ENCODE measurements at places on chromosomes 4 and X.

- DNase-seq: no peak
Observed at GRCh38 chrX:150262456-150262855, 100.7 kb upstream of the MAMLD1 start.

- DNase-seq: no peak
Observed at GRCh38 chr4:15543537-15544247, 74.0 kb downstream of the CC2D2A start.

GRCh38 chr4:41878991-41879491 lies 56.2 kb upstream of the TMEM33 start:
- no peak for DNase-seq

GRCh38 chr4:147782087-147782781 lies 50.3 kb downstream of the ARHGAP10 start:
- no peak for DNase-seq

GRCh38 chrX:124257924-124258702 lies 74.3 kb upstream of the TEX13D start:
- DNase-seq: no peak

GRCh38 chr4:95979961-95980876 lies 140.3 kb downstream of the PDHA2 start:
- no peak for DNase-seq

DNA sequence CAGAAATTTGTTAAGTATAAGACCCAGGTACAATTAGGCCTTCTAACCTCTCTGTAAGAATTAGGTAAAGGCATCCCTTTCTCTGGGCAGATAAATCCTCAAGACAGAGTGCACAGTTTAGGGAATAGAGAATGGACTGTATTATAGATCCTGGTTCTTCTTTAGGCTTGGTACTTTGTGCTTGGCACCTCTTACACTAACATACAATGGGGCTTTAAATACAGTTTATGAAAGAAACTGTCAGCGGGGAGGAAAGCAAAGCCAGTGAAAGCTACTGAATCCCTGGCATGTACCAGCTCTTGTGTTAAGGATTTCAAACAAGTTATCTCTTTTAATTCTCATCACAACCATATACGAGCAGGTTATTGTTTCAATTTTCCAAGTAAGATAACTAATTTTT lies 1350.0 kb downstream of the ADGRL3 start:
- DNase-seq: no peak

GRCh38 chr4:153116801-153117200 lies 87.4 kb upstream of the TRIM2 start:
- no peak for DNase-seq

DNA sequence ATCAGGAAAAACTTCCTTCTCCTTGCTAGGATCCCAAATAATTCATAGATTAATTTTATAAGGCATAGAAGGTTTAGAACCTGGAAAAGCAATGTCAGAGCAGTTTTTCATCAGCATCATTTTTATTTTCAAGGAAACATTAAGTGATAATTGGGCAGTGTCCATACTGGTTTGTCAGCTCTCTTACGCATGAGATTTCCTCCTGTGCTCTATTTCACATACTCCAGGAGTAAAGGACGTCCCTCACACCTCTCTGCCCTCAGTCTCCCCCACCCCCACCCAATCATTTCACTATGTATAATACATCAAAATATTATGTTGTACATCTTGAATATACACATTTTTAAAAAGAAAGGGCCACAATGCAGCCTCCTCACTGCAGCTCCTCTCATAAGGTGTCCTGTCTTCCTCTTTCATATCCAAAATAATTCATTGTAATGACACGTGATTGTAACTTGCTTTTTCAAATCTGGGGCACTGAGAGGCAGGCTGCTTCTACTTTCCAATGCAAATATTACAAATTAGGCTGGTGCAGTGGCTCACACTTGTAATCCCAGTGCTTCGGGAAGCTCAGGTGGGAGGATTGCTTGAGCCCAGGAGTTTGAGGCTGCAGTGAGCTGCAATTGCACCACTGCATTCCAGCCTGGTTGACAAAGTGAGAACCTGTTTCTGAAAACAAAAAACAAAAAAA lies 34.4 kb downstream of the ARHGEF38 start:
- no peak for DNase-seq

GRCh38 chrX:106954041-106954440 lies 33.8 kb downstream of the CLDN2 start:
- no peak for DNase-seq

GRCh38 chrX:39019056-39019455 lies 217.8 kb downstream of the MID1IP1 start:
- DNase-seq: no peak

- no peak for DNase-seq
Observed at GRCh38 chr4:112168719-112169500, 23.7 kb downstream of the FAM241A start.

DNA sequence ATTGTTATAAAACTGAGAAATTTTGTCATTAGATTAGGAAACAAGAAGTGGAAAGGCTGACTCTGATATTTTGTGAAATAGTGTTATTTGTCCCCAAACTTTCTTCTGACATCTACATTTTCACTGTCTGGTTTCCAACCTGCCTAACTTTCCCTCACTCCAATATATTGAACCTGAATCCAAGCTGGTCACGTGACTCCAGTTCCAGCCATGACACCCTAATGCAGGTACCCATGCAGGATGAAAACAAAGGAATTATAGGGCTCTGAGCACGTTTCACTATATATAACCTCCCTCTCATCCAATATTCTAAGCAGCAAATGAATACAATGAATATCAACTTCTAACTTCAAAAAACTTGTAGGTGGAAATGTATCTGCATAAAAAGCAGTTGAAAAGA lies 231.6 kb downstream of the TLL1 start:
- DNase-seq: no peak

DNA sequence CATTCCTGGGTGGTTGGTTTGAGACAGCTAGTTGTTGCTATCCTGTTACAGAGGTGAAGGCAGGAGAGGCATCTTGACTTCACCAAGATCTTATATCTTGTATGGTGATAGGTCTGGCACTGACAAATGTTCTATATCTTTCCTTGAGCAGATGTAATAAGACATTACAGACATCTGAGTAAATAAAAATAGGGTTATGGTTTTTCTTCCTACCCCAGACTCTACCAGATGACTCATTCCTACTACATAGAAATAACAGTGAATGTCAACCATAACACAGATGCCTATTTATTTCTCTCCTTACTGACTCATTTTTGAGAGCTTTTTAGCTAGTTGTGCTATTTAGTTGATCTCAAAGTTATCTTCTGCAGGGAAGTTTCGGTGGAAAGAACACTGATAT lies 21.9 kb downstream of the HNRNPH2 start:
- no peak for DNase-seq

GRCh38 chr4:73244945-73245601 lies 13.5 kb downstream of the ANKRD17 start:
- DNase-seq: no peak

- DNase-seq: no peak
Observed at GRCh38 chr4:129176864-129177263, 80.9 kb downstream of the C4orf33 start.

DNA sequence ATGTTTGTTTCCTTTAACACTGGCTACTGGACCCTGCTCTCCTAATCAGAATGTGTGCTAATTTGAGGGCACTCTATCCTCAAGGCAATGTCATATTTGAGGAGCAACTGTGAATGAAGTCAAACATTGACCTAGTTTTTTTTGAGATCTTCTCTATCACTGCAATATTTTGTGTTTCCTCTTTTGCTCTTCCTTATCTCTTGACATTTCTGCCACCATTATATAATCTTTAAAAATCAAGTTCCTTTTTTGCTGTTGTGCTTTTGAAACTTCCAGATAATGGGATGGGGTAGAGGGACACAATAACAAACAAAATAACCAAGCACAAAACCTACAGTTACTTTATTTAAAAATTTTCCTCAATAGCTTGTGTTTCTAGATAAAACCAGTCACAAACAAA lies 7.4 kb upstream of the WDFY3 start:
- no peak for DNase-seq

GRCh38 chr4:87209182-87209581 lies 11.2 kb downstream of the KLHL8 start:
- DNase-seq: no peak

- DNase-seq: no peak
Observed at GRCh38 chr4:168674077-168674747, 177.4 kb downstream of the PALLD start.

GRCh38 chr4:136246876-136247275 lies 1285.4 kb downstream of the PCDH18 start:
- DNase-seq: no peak

DNA sequence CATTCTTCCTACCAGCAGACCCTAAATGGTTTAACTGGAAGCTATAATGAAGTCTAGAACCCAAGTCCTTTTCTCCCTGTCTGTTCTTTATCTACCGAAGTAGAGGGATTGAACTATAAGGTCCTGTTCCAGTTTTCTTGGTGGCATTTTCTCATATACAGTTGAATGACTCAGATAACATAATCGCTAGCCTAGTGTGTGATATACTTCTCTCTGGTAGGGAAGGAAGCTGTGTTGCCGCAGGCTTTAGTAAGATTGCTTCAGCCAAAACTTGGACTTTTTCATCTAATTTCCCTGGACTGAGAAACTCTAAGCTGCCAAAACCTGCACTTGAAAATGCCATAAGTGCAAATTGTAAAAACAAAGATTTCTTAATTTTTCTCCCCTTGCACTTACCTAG lies 123.4 kb downstream of the NWD2 start:
- no peak for DNase-seq

DNA sequence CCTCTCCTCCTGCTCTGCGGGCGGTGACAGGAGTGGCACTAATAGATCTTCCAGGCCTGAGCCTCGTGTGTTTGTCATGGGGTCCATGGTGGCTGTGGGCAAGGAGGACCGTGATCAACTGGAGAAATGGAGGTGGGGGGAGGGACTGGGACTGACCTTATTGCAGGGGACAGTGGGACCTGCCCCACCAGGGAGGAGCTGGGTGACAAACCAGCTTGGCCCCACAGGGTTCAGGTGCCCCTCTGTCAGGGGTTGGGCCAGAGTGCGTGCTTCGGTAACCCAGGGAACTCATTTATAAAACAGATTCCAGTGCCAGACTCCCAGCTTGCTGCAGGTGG lies 366.5 kb downstream of the BCOR start:
- no peak for DNase-seq

DNA sequence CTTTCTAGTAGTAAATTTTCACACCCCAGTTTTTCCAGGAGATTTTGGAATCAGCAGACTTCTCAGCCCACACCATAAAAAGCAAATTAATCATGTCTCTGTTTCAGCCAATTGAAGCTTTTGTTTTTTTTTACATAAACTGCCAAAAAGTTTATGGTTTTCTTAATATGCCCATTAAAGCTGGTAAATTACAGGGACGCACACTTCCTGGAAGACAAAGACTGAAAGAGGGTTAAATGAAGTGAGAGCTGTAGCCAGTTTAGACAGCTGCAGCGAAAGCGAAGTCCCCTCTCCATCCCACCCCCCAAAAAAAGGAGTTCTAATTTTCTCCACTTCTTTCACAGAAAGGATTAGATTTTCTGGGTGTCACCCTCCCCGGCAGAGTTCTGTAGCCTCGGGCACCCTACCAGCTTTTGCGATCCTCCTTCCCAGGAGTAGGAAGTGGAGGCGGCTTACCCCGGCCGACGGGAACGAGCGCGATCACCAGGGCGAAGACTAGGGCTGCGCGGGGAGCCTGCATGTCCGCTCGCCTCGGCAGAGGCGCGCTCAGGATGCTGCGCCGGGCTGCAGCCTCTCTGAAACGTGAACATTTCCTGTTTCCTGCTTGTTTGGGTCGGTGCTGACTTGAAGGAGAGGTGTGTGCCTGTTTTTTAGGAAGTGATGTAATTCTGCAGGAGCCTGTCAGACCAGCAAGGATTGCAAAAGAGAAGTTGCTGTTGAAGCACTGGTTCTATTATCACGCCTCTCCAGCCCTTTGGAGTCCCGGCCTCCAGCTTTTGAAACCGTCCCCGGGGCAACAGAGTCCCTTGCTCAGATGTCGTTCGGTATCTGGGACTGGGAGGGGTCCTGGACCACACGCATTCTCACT lies at the start of gene TMEM154:
Gene TMEM154, minus strand, starts transcription at position 584 of the 868 bp plus-strand sequence. Its CDS starts 64 bp downstream, at position 520.
- no peak for DNase-seq

GRCh38 chr4:38846015-38846414 lies 10.6 kb downstream of the TLR6 start:
- DNase-seq: no peak

GRCh38 chrX:40474645-40475044 lies 106.1 kb upstream of the ATP6AP2 start:
- no peak for DNase-seq

GRCh38 chr4:3192827-3193226 lies 56.1 kb upstream of the MSANTD1 start:
- no peak for DNase-seq

GRCh38 chrX:32370456-32371205 lies 840.7 kb downstream of the DMD start:
- DNase-seq: no peak

- no peak for DNase-seq
Observed at GRCh38 chr4:4418676-4419390, 31.9 kb downstream of the NSG1 start.

DNA sequence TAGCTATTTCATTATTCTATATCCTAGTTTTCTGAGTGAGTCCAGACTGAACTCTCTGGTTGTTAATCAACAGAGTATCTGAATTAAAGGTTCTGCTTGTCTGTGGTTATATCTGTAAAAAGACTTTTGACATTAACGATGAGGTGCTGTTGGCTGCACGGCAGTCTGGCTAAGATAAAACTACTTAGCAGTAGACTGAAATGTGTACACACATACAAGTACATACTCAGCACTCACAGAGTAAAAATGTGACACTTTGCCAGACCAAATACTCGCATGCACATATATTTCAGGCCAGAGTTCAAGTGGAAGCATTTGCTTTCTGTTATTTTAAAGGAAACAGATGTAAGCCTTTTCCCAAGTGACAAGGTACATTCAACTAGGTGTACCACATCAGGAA lies 80.5 kb downstream of the PRDM5 start:
- DNase-seq: no peak

DNA sequence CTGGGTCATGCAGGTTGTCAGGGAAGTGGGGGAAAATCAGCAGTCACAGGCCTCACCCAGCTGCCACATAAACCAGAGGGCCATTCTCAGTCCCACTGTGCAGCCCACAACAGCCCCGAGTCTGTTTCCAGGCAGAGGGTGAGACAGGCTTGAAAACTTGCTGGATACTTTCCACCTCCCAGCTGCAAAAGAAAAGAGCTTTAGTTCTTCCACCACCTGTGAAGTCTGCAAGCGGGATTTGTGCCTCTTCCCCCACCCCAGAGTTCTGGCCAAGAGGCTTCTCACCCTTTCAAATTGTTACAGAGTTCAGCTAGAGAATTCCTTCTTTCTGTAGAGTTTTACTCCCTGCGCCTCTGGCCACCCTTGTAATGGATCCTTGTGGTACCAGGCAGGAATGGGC lies 115.5 kb upstream of the ZDHHC15 start:
- no peak for DNase-seq

DNA sequence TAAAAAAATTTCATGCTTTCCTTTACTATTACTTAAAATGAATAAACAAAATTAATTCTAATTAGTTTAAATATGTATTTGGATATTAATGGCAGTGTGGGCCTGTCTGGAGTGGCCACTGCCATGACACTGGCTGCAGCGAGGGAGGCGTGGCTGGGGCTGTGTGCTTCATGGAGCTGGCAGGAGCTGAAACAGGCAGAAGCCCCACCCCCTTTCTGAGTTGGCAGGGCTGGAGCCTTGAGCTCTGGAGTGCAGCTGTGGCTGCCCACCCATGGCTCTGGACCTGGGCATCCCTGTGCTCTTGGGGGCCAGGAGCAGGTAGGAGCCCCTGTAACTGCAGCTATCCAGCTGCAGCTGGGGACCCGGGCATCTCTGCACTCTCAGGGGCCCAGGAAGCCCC lies 8.2 kb upstream of the HSD17B11 start:
- no peak for DNase-seq

GRCh38 chrX:132508834-132509233 lies 20.0 kb upstream of the MBNL3 start:
- DNase-seq: no peak

- no peak for DNase-seq
Observed at GRCh38 chr4:988726-989721, 2.2 kb downstream of the IDUA start.

Data from NCI-H187 treated with DMSO at 0.1 percent for 48 hours (cell line).